Stimulated activated CD8-positive, alpha-beta memory T cell treated with anti-CD3 and anti-CD28 coated beads, Interleukin-7, amount 100 ng/mL, for 4 hours (primary cell): ENCODE measurements at places on chromosomes 5 and 9.

GRCh38 chr5:178069909-178070308 is 43.4 kb upstream of the N4BP3 start:
- no peak for DNase-seq

GRCh38 chr9:99377790-99378775 is 156.0 kb downstream of the SEC61B start:
- DNase-seq: no peak

- peak; percentile 33 for DNase-seq
These were observed 85.7 kb upstream of the MELK start for GRCh38 chr9:36486933-36487481.

- DNase-seq: no peak
These were observed 94.2 kb downstream of the AGTPBP1 start for GRCh38 chr9:85647571-85647970.

- no peak for DNase-seq
These were observed 857.1 kb downstream of the TAF11L14 start for GRCh38 chr5:18491349-18491748.

DNA sequence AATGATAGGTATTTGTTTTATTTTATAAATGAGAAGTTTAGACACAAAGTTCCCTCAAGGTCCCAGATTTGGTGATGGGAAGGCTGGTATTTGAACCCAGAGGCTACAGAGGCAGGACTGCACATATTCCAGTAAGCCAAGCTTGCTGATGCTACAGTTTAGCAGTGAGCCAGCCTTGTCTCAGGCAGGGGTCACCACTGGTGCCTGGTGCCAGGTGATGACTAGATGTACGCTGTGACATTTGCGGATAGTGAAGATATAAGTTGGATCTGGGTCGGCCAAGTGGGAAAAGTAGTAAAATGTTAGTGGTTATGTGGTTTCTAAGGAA is 143.9 kb downstream of the AOPEP start:
- no peak for DNase-seq
